ENCODE measurements at places on chromosomes 7 and 10.

DNA sequence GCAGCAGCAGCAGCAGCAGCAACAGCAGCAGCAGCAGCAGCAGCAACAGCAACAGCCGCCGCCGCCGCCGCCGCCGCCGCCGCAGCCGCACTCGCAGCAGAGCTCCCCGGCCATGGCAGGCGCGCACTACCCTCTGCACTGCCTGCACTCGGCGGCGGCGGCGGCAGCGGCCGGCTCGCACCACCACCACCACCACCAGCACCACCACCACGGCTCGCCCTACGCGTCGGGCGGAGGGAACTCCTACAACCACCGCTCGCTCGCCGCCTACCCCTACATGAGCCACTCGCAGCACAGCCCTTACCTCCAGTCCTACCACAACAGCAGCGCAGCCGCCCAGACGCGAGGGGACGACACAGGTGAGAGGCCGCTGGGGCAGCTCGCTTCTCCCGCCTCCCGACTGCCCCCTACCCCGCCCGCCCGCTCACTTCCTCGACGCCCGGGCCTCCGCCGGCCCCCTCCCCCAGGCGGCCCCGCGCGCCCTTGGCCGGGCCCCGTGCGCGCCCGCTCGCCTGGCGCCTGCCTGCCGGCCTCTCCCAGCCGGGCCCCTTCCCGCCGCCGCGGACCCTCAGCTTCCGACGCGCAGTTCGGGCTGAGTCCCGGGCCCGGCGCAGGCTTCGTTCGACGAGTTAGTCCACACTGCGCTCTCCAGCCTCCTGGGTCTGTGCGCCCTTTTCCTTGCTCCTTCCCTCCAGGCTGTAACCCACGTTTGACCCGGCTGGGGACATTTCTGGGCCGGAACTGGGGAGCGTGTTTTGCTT, 882 bp downstream of the DLX6 start:
- H3K27ac ChIP-seq: no peak overlapping the region
- peaks cover 14% of the 10 kb centered on the region for H3K27me3 ChIP-seq
- H3K4me3 ChIP-seq: peak overlapping the region; percentile 25
- DNase-seq: no peak
- H3K4me1 ChIP-seq: peaks cover 15% of the 10 kb centered on the region
- no peaks in the 10 kb centered on the region for H3K36me3 ChIP-seq

- H3K4me1 ChIP-seq: no peaks in the 10 kb centered on the region
- DNase-seq: no peak
- no peak overlapping the region for H3K27ac ChIP-seq
- no peaks in the 10 kb centered on the region for H3K27me3 ChIP-seq
These were observed 81.3 kb upstream of the AGR3 start for GRCh38 chr7:16963044-16963443.

- peaks cover 6% of the 10 kb centered on the region for H3K4me1 ChIP-seq
- no peak for DNase-seq
- no peak overlapping the region for H3K4me3 ChIP-seq
- H3K27me3 ChIP-seq: no peaks in the 10 kb centered on the region
- H3K36me3 ChIP-seq: no peaks in the 10 kb centered on the region
These were observed 123.6 kb downstream of the RNF32 start for GRCh38 chr7:156764016-156764669.

- no peak for DNase-seq
- no peaks in the 10 kb centered on the region for H3K4me1 ChIP-seq
- no peak overlapping the region for H3K4me3 ChIP-seq
- no peak overlapping the region for H3K27ac ChIP-seq
- H3K27me3 ChIP-seq: no peaks in the 10 kb centered on the region
These were observed 179.7 kb upstream of the MALRD1 start for GRCh38 chr10:18868919-18869318.

- no peaks in the 10 kb centered on the region for H3K27me3 ChIP-seq
- DNase-seq: no peak
- H3K4me1 ChIP-seq: no peaks in the 10 kb centered on the region
- no peak overlapping the region for H3K4me3 ChIP-seq
- no peak overlapping the region for H3K27ac ChIP-seq
These were observed 161.6 kb upstream of the PRSS1 start for GRCh38 chr7:142587578-142588191.

- no peak overlapping the region for H3K27ac ChIP-seq
- no peak overlapping the region for H3K4me3 ChIP-seq
- no peak for DNase-seq
- no peaks in the 10 kb centered on the region for H3K27me3 ChIP-seq
These were observed 33.8 kb downstream of the ADGRA1 start for GRCh38 chr10:133121479-133121878.

GRCh38 chr10:71211775-71212317, 524 bp upstream of the UNC5B start:
- no peaks in the 10 kb centered on the region for H3K36me3 ChIP-seq
- H3K4me3 ChIP-seq: peak overlapping the region; percentile 69
- no peak overlapping the region for H3K27ac ChIP-seq
- DNase-seq: no peak
- H3K4me1 ChIP-seq: peaks cover 52% of the 10 kb centered on the region

DNA sequence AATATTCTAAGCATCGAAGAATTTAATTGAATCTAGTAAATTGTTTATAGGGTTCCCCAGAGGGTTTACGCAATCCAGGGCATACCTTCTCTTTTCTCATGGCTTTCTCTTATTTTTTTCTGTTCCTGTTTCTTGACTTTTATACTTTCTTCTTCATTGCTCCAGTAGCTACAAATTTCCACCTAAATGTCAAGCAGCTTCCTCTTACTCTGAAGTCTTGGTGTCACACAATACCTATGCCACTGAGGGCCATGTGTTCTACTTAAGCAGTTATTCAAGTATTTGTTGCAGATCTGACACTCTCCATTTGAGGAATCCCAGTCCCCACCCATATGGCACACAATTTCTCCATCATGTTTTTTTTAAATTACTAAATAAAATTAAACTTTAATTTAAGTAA, 343.1 kb upstream of the MBL2 start:
- H3K36me3 ChIP-seq: no peaks in the 10 kb centered on the region
- no peak overlapping the region for H3K4me3 ChIP-seq
- no peak overlapping the region for H3K27ac ChIP-seq
- no peaks in the 10 kb centered on the region for H3K27me3 ChIP-seq
- no peak for DNase-seq
- H3K4me1 ChIP-seq: no peaks in the 10 kb centered on the region

DNA sequence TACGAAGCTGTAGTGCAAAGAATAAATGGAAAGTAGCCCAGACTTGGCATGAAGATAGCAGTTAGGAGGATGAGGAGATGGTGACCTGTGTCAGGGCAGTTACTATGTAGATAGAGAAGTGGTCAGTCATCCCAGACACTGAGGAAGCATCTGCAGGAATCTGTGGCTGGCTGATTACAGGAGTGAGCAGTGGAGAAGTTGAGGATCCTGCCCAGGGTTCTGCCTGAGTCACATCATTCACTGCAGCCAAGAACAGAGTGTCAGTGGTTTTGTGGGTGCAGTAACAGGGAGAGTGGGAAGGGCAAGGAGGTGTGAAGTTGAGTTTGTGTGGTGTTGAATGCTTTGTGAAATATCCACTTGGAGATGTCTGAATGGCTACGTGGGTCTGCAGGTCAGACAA, 676.4 kb upstream of the NRP1 start:
- H3K4me1 ChIP-seq: no peaks in the 10 kb centered on the region
- no peaks in the 10 kb centered on the region for H3K36me3 ChIP-seq

DNA sequence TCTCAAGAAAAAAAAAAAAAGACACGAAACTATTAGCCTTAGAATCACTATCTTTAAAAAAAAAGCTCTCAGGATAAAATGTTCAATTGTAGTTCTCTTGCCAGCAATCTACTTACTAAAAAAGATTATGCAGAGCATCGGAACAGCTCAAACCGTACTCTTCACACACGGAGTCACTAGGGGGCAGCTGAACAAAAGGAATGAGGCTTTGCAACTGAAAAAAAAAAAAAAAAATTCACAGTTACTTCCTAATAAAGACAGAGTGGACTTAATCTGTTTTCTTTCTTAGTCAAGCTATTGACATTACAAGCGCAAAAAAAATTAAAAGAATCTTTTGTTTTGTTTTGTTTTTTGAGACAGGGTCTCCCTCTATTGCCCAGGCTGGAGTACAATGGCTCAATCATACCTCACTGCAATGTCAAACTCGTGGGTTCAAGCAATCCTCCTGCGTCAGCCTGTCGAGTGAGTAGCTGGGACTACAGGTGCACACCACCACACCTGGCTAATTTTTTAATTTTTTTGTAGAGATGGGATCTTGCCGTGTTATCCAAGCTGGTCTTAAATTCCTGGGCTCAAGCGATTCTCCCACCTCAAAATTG, 11.5 kb downstream of the PMS2 start:
- DNase-seq: peak; percentile 77
- H3K27ac ChIP-seq: no peak overlapping the region
- no peaks in the 10 kb centered on the region for H3K4me1 ChIP-seq
- no peak overlapping the region for H3K4me3 ChIP-seq
- peaks cover 18% of the 10 kb centered on the region for H3K36me3 ChIP-seq

DNA sequence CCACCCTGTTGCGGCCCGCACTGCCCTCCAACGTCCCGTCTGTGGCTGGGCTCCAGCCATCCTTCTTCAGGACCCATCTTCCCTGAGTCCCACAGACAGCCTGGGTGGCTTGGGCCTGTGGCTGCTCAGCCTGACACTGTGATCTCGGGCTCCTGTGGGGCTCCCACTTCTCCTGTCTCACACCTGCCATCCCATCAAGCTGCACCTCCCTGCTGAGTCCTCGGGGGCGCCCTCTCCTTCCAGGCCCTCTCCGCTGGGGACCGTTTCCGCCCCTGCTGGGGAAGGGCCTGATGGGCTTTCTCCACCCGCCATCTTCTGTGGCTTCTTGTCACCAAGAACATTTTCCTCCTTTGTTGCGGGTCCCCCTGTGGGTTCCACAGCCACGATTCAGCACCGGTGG, 173.8 kb upstream of the PPP2R2D start:
- DNase-seq: no peak
- H3K27ac ChIP-seq: peak overlapping the region; percentile 8

DNA sequence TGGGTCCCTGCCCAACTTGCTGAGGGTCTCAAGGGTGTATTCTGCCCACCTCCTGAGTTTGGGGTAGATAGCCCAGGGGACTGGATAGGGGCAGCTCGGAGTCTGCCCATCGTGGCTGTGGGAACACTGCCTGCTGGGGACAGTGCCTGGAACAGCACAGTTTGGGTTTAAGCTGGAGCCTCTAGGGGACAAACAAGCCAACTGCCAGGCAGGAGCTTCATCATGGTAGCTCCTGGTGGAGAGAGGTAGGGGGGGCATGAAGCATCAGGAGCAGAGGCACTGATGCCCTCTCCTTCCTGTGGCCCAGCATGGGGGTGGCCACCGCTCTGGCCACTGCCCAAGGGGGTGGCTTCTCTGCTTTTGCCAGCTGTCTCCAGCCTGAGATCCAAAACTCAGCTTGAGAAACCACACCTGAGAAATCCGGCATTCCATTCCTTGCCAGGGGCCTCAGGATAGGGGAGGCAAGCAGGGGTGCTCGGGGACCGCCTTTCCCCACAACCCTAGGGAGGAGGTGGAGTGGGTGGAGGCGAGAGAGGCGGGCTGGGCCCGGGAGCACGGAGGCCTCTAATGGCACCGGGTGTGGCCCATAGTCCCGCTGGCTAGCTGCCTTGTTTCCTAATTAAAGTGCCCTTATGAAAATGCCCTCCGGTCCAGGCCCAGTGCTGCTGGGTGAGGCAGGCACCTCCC, 47.6 kb downstream of the UNC5B start:
- no peaks in the 10 kb centered on the region for H3K36me3 ChIP-seq
- no peak overlapping the region for H3K4me3 ChIP-seq
- DNase-seq: no peak
- H3K4me1 ChIP-seq: peaks cover 15% of the 10 kb centered on the region

- H3K4me3 ChIP-seq: no peak overlapping the region
- no peak for DNase-seq
- no peaks in the 10 kb centered on the region for H3K27me3 ChIP-seq
- H3K27ac ChIP-seq: no peak overlapping the region
These were observed 102.4 kb downstream of the SVIL start for GRCh38 chr10:29532256-29532878.

DNA sequence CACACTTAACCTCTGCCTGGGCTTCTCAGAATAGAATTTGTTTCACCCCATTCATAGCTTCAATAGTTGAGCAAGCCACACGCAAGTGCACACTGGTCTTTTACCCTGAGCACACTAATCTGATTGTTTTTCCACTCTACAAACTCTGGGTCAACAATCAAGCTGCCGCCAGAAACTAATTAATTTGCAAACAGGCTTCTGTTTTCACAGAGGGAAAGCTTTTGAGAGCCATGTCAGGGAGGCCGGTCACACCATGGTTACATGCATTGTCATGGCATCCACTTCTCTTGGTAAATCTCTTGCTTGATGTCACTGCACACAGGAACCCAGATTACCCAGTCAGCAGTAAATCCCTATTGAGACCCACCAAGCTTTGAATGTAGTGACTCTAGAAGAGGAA, 154.2 kb downstream of the SEMA3A start:
- no peak overlapping the region for H3K27ac ChIP-seq
- H3K27me3 ChIP-seq: no peaks in the 10 kb centered on the region

- H3K4me1 ChIP-seq: no peaks in the 10 kb centered on the region
- DNase-seq: no peak
- no peak overlapping the region for H3K27ac ChIP-seq
- no peaks in the 10 kb centered on the region for H3K27me3 ChIP-seq
- H3K4me3 ChIP-seq: no peak overlapping the region
These were observed 54.8 kb downstream of the OTUD1 start for GRCh38 chr10:23493711-23494110.

GRCh38 chr10:77109351-77109994, 528.1 kb downstream of the KCNMA1 start:
- DNase-seq: no peak
- peaks cover 44% of the 10 kb centered on the region for H3K4me1 ChIP-seq
- no peak overlapping the region for H3K4me3 ChIP-seq

DNA sequence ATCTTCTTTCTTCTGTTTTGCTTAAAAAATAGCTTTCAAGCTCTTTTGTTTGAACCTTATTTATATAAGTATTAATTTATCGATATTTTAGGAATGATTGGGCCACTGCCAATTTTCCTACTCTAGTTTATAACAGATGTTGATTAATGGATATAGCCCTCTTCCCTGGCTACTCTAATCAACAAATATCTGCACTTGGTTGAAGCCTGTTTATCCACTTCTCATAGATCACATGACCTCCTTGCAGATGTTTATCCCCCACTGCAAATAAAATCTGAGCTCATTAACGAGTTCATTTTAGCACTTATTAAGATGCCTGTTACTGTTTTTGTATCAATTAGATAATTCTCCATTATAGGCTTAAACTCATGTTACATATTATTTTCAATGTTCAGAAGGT, 715.3 kb downstream of the CNTNAP2 start:
- no peaks in the 10 kb centered on the region for H3K36me3 ChIP-seq
- no peaks in the 10 kb centered on the region for H3K4me1 ChIP-seq
- no peaks in the 10 kb centered on the region for H3K27me3 ChIP-seq
- no peak overlapping the region for H3K27ac ChIP-seq
- no peak overlapping the region for H3K4me3 ChIP-seq

DNA sequence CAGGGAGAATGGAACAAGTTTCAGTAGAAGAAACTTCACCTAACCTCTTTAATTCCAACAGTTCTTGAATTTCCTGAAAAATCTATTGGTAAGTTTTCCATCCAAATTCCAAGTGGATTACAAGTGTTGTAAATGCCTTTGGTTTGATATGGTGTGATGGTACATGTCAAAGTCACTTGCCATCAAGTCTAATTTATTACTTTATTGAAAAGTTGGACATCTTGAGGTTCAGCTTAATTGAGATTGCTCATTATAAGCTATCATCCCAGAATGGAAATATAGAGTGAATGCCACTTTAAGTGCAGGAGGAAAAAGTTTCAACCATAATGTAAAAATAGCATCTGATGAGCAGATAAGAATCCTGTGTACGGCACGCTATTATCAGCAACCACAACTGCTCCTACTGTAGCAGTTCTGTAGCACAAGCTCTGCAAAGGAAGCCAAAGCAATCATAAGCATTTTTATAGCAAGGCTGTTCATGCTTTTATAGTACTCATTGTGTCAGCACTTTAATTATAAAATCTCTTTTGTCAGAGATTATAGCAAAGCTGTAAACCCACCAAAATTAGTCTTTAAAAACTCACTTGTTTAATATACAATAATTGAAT, 991.8 kb upstream of the PHF14 start:
- H3K27ac ChIP-seq: no peak overlapping the region
- no peak overlapping the region for H3K4me3 ChIP-seq
- no peaks in the 10 kb centered on the region for H3K27me3 ChIP-seq
